ENCODE measurements at places on chromosomes 5 and 9.

- no peak for DNase-seq
Measured at GRCh38 chr9:120742951-120743416, 28.7 kb upstream of the MEGF9 start.

DNA sequence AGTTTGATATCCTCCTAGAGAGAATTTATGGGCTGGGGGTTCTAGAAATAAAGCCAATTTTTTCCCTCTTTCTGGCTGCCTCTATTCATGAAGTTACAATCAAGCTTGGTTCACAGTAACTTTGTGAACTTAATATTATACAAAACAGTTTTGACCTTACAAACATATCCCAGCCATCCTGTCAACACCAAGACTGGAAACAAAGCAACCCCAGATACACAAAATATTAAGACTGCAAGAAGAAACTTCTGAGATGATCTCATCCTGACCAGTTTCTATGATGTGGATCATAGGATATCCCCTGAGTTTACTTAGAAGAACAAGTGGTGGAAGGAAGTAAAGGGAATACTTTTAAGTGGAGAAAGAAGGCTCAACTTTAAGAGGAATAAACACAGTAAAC, 28.3 kb upstream of the CER1 start:
- DNase-seq = no peak

GRCh38 chr9:111066468-111066867, 28.2 kb upstream of the LPAR1 start:
- DNase-seq = no peak

GRCh38 chr5:98570010-98570409, 203.5 kb upstream of the RGMB start:
- DNase-seq = no peak

- no peak for DNase-seq
Measured at GRCh38 chr9:77865385-77866047, 166.1 kb downstream of the GNAQ start.

- no peak for DNase-seq
Measured at GRCh38 chr5:125874717-125875116, 548.5 kb upstream of the GRAMD2B start.

DNA sequence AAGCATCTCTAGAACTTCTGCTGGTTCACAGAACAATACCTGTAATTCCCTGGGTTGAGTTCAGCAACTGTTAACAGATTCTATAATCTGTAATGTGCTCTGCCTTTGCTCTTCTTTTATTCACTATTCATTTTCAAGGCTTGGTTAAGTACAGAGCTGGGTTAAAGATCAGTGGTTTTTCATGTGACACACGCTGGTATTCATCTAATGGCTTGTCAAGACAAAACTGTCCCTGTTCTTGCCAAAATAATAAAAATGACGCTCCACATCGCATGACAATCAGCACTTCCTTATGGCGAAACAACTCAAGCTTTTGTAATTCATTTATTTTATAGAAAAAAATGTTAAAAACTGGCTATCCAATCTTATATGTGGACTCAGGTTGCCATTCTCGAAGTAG, 137.9 kb downstream of the BNC2 start:
- DNase-seq = no peak

DNA sequence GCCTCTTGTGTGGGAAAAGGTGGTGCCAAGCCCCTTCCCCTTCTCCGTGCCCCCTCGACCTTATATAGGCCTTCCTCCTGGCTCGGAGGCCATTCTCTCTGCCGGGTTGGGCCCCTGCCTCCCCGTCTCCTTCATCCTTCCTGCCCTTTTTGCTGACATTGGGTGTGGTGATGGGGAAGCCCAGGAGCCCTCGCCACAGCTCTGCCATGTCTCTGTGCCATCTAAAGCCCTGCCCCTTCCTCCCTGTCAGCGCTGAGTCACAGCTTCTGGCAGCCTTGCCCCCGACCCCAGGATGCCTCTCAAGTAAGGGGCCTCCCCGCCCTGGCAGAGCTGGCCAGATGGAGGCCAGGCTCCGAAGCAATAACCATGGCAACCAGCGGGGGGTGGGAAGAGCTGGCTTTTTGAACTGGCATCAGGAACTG, 30.4 kb downstream of the JADE2 start:
- DNase-seq = peak; percentile 61

DNA sequence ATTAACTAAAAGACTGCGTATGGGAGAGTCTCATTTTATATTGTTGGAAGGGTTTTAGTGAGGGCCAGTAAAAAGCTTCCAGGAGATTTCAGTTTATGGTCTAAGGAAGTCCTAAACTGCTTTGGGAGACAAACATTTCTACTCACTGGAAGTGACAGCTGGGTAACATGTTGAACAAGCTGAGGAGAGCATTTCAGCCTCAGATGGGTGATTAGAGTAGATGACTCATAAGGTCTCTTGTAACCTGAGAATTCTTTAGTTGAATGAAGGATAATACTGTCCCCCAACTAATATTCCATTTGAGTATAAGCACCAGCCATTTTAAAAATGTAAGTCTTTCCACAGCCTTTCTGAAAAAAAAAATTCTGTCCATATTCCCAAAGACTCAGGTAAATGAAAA, 218.0 kb upstream of the C9orf72 start:
- DNase-seq = no peak

DNA sequence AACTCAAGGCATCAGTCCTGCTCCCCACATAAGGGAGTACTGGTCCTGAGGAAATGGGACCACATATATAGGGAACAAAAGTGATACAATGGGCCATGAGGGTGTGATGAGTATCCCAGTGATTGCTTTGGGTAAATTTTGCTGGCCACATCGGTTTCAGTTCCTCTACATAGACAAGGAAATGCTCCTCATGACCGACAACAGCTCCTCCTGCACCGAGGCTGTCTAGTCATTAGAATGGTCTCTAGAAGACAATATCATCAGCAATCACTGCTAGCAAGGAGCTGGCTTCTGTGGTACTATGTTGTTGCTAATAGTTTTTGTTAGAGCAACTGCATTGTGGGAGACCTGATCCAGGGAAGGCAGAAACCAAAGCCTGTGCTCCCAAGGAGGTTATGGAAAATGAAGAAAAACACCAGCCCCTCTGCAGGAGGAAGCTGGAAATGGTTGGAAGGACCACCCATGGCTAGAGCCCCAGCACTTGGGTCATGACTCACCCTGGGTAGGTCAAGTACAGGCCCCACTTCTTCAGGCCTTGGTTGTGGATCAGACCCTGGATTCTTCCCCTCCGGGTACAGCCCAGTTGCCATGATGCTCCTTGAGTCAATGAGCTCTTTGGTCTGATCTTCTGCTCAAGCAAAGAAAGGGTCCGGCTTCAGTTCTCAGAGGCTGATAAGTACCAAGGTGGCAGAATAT, 3.4 kb upstream of the CTSL start:
- DNase-seq = no peak

DNA sequence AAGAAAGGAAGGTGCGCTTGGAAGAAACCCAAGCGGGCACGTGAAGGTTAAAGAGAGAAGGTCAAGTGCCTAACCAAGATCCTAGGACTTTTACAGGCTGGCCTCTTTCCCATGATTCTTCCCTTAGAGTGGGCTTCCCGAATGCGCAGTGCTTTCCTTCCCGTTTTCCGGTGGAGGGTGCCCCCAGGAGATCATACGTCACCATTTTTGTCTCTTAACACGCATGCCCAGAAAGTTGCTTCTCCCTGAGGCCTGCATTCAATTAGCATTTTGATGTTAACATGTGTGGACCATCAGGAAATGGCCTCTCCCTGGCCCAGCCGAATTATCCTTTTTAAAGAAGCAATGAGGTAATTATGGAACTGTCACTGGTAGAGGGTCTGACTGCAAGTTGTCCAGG, 1.9 kb upstream of the RUSC2 start:
- no peak for DNase-seq

GRCh38 chr5:172691886-172692285, 50.8 kb downstream of the NEURL1B start:
- DNase-seq = no peak

GRCh38 chr9:112333639-112334431, 416 bp upstream of the PTBP3 start:
- no peak for DNase-seq

- no peak for DNase-seq
Measured at GRCh38 chr5:15683332-15683731, 183.4 kb downstream of the FBXL7 start.
